ENCODE measurements at places on chromosomes 16 and 17.

DNA sequence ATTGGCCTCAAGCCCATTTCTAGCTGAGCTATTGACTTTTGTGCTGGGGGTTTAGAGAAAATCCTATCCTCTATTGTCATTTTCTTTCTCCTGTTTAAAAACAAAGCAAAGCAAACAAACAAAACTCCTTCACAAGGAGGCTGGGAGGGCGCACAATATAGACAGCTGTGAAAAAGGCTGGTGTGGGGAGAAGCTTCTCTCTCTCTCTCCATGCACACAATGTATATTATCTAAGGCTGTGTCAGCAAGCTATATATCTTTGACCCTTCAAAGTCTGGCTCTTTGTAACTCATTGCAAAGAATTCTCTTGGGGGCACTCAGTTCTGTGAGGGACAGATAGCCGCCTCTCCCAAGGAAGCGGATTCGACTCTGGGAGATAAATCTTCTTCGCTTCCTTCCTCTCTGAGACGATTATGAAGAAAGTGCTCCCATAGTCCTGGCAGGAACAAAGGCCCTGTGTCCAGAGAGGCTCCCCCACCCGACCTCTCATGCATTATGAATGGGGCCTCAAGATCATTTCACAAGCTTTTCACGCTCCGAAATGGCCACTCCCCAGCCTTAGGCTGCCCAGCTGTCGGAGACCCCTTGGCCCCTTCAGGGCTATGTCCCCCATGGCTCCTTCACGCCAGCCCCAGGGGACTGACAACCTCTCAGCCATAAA, 33.2 kb upstream of the MEAK7 start:
- no peak for DNase-seq

GRCh38 chr16:70692130-70692872, 6.4 kb upstream of the MTSS2 start:
- no peak for DNase-seq

- DNase-seq, result no peak
Observed at GRCh38 chr16:87832741-87833502, 36.4 kb downstream of the SLC7A5 start.

- peak; percentile 60 for DNase-seq
Observed at GRCh38 chr17:81309140-81309858, 14.2 kb upstream of the SLC38A10 start.

- peak; percentile 95 for DNase-seq
Observed at GRCh38 chr16:30377812-30378235, 3.2 kb downstream of the MYL11 start.

DNA sequence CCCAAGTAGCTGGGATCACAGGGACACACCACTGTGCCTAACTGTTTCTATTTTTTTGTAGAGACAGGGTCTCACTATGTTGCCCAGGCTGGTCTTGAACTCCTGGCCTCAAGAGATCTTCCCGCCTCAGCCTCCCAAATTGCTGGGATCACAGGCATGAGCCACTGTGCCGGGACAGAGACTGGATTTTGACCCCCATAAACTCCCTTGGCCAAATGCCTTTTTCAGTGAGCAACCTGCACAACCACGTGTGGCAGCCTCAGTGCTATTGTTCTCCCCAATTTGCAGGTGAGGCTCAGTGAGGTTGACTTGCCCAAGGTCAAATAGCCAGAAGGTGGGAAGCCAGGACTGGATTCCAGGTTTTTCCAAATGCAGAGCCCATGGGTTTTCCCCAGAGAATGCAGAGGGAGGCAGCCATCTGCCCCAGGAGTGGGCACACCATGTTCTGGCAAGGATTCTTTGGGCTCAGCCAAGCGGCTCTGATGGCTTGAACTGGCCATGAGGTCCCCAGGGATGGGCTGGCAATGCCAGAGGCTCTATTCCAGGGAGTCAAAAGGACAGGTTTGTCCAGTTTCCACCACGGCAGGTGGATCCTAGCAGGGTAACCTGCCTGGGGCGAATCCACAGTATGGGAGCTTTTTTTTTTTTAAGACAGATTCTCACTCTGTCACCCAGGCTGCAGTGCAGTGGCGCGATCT, 1.8 kb downstream of the IL27 start:
- DNase-seq, result no peak

All from testis (tissue), 5 donors.